DMS 273 treated with DMSO at 0.1 percent for 48 hours (cell line): ENCODE measurements at places on chromosomes 5 and 9.

DNA sequence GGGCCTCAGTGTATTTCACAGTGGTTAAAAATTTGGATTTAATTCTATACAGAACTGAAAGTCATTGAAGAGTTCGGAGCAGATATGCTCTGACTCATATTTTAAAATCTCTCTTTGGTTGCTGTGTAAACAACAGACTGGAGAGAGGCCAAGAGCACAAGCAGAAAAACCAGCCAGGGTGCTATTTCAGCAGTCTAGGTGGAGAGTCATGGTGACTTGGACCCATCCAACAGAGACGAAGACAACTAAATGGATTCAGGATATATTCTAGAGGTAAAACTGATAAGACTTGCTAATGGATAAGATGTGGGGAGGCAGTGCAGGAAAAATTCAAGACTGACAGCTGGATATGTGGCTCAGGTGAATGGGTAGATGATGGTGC, 168.9 kb downstream of the MAPKAP1 start:
- no peak for DNase-seq

GRCh38 chr5:34923694-34924461, 5.5 kb upstream of the DNAJC21 start:
- DNase-seq, result no peak

DNA sequence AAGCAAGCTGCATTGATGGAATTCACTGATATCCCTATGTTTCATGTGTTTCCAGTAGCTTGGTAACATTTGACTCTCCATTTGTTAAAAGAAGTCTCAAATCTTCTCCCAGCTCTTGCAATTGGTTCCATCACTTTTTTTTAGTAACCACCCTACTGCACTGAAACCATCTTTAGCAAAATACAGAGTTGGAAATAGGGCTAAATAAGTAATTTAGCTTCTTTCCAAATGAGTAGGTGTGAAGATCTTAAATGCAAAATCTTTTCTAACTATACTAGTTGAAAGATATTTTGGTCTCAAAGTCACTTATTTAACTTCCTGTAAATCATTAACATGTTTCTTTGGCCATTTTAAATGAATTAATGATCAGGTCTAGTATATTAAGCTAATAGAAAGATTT, 138.1 kb downstream of the DIRAS2 start:
- no peak for DNase-seq

GRCh38 chr9:26463837-26464236, 428.8 kb downstream of the CAAP1 start:
- DNase-seq, result no peak

- DNase-seq, result peak; percentile 28
Measured at GRCh38 chr5:124457101-124457500, 289.3 kb downstream of the ZNF608 start.

- DNase-seq, result no peak
Measured at GRCh38 chr5:433836-434235, 9.1 kb upstream of the EXOC3 start.

DNA sequence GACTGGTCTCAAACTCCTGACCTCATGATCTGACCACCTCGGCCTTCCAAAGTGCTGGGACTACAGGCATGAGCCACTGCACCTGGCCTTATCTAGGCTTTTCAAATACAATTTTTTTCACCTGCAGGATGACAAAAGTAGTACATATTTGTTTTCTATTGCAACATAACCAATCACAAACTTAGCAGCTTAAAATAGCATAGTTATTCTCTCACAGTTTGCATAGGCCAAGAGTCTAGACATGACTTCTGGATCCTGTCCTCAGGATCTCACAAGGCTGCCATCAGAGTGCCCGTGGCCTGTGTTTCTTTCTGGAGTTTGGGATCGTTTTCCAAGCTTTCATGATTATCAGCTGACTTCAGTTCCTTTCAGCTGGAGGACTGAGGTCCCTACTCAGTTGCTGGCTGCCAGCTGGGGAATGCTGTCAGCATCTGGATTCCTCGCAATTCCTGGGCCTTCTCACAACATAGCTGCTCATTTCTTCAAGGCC, 348.9 kb downstream of the ARHGEF28 start:
- DNase-seq, result no peak

GRCh38 chr5:94778299-94778698, 159.8 kb downstream of the SLF1 start:
- no peak for DNase-seq

GRCh38 chr5:56440871-56441740, 208.0 kb upstream of the ANKRD55 start:
- DNase-seq, result no peak

DNA sequence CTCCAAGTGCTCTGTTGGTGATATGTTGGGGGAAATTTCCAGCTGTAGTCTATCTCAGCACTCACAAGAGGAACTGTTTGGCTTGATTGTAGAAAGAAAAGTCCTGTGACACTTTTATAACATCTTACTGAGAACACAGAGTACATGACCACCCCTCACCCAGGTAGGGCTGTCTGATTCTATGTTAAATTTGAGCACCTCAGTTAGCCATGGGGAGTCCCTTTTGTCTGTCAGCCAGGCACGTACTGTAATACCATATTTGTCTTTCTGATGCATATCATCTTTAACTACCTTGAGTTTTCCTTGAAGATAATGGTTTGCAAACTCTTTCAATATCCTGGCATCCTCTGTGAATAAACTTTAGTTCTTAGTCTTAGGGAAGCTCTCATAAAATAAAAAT, 164.5 kb downstream of the IZUMO3 start:
- DNase-seq, result no peak

GRCh38 chr5:72456391-72457074, 50.7 kb downstream of the ZNF366 start:
- DNase-seq, result no peak

DNA sequence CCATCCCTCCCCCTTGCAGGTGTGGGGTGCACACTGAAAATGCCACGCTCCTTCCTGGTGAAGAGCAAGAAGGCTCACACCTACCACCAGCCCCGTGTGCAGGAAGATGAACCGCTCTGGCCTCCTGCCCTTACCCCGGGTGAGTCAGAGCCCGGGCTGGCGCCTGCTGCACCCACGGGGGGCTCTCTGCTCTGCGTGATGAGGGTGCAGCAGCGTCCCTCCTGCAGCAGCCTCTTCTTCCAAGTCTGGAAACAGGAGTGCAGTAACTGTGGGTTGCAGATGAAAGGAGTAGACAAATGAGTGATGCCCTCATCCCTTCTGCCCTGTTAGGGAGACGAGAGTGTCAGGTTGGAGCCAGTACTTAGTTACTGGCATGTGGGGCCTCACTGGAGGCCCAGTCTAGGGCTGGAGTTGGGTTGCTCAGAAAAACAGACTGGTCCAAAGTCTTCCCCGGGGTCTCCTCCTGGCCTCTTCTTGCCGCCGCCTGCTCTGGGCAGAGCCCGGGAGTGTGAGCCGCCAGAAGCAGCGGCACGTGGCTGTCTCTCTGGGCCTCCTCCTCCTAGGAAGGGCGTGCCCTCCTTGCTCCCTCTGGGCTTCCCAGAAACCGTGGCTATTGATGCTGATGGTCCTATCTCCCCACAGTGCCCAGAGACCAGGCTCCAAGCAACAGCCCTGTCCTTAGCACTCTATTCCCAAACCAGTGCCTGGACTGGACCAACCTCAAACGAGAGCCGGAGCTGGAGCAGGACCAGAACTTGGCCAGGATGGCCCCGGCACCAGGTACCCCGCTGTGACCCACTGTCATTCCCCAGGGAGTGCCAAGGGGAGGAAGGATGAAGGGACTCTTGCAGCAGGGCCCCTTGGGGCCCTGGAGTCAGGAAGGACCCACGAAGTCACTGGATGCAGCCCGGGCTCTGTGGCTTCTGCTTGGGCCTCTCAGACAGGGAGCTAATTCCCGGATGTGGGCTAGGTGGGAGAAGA, 8.4 kb downstream of the GFI1B start:
- DNase-seq, result no peak

DNA sequence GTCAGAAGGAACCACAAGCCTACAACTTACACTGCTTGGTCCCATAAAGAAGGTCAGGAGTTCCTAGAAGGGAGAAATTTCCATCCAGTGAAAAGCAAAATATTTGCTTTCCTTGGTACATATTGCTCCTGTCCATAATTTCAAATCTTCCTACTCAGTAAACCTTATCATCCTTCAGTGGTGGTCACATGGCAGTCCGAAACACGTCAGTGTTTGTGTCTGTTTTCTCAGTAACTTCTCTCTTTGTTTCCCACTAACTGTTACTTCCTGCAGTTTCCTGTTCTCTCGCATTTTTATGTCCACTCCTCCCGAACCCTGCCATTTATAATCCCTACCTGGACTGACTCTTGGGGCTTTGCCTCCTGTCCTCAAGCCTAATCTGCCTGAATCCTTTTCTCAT, 129.1 kb downstream of the FANCC start:
- DNase-seq, result no peak

DNA sequence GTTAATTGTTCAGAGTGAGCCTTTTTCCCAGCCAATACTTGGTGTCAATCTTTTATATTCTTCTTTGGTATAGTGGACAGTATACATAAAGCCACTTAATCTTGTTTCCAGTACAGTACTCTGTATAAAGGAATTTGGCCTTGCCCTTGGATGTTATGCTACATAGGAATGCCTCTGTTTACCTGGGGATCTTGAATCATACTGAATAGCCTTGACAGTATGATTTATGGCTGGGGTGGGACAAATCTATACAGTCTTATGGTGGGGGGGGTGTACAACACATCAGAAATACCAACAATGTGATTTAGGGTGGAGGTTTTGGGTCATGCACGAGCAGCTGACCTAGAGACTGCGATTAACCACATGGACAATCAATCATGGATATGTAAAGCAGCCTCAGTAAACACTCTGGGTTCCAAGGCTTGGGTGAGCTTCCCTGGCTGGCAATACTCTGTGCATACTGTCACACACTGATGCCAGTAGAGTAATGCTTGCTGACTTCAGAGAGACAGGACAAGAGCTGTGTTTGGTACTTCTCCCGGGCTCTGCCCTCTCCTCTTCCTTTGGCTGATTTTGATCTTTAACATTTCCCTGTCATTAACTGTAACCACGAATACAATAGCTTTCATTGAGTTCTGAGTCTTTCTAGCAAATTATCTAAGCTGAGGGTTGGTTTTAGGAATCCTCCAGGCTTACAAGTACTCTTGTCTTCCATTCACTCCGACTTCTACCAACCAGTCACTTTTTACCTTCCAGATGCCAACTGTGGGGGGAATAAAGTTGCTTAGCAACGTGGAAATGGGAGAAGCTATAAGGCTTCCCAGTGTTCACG, 84.6 kb downstream of the IARS1 start:
- no peak for DNase-seq

DNA sequence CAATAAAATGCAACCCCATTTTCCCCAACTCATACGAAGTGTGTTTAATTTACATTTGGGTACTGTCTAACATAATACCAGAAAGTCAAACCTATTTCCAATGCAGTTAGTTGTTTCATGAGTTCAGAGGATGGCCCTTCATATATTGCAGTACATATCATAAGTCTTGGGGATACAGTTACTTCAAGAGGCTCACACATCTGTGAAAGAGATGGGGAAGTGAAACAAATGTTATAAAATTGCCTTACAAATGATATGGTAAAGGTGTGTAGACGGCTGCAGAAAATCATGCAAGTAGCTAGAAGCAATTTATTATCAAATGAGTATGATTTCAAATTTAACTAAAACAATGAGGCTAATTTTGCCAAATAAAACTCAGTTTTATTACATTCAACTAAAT, 219.0 kb upstream of the CDH12 start:
- no peak for DNase-seq

DNA sequence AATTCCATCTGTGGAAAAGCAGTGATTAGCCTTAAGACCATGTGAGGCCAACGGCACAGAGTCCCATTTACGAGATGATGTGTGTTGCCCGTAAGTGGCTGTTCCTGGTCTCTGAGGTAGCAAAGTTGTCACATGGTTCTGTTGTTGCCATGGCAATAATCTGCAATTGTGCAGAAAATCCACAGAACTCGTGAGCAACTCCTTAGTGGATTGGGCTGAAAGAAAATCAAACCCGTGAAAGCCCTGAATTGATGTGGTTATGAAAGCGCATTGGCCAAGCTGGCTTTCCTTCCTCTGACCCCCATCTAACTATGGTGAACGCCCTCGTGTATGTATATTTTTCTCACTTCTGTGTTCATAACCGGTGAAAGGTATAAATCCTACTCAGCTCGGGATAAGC, 614.7 kb downstream of the EBF1 start:
- no peak for DNase-seq

DNA sequence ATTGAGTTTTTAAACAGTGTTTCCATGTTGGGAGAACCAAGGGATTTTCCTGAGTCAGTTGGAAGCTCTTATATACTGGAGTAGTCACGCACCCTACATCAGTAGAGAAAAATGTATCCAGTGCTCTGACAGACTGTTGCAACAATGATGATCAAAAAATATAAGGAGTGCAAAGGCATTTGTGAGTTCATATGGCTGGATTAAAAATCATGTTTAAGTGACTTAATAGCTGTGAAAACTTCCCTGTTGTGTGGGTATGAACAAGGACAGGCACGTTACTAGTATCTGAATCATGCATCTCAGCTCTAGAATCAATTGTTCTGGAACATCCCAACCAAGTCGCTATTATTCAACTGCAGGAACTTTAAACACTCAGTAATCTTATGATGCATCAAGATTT, 229.7 kb downstream of the ROR2 start:
- no peak for DNase-seq

- DNase-seq, result no peak
Measured at GRCh38 chr9:37025071-37025822, 8.8 kb downstream of the PAX5 start.

DNA sequence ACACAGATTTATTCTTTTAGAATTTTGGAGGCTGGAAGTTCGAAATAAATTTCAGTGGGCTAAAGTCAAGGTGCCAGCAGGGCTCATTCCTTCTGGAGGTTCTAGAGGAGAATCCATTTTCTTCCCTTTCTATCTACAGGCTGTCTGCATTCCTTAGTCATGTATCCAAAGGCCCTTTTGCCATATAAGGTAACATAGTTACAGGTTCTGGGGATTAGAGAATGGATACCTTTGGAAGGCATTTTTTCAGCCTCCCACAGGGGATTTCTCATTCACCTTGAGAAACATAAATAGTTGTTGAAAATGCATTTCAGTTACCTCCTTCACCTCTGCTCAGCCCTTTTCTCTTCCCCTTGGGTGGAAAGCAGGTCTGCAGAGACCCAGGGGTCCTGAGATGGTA, 280.0 kb upstream of the MAP3K1 start:
- no peak for DNase-seq

GRCh38 chr9:121478816-121479676, 20.6 kb downstream of the GGTA1 start:
- no peak for DNase-seq

- DNase-seq, result no peak
Measured at GRCh38 chr9:12670006-12670405, 23.2 kb upstream of the TYRP1 start.

- DNase-seq, result no peak
Measured at GRCh38 chr9:129891569-129891968, 56.3 kb downstream of the USP20 start.

- DNase-seq, result no peak
Measured at GRCh38 chr5:1437876-1438559, 7.2 kb downstream of the SLC6A3 start.

DNA sequence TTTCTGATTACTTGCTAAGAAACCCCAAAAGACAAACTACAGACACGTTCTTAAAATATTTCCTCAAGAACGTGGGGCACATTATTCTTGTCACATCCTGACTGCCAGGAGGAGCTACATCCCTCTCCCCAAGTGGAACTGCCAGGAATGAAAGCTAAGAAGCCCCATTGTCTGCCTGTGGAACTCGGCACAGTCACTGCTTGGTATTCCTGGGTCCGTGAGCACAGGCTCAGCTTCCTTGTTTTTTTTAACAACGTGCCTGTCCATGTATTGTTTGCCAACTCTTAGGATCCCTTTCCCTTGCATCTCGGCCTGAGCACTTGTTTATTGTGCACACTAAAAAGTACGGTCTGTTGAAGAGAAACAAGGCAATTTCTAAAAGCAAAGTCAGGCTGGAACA, 47.0 kb upstream of the SELENOP start:
- no peak for DNase-seq

- DNase-seq, result no peak
Measured at GRCh38 chr9:130610862-130611707, 31.7 kb downstream of the FUBP3 start.
